Amygdala (tissue), 56 donors: ENCODE measurements at places on chromosomes 5 and 9.
A peak's percentile ranks its signal among the peaks of the same experiment; 100 is the strongest.

DNA sequence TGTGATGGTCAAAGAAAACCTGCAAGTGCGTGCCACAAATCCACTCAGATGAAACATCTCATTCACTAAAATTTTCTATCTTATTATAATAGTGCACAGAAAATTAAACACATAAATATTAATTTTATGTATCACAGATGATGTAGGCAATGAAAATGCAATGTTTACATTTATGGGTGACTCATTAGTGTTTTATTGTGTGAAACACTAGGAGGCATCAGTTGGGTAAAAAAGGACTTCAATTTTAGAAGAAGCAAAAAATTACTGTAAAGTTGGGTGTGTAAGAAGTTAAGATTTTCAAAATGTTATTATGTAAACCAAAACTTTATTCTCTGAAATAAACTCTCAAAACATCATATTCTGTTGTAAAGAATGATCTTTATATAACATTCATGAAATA is 4.0 kb downstream of the MEF2C start:
- DNase-seq = no peak

DNA sequence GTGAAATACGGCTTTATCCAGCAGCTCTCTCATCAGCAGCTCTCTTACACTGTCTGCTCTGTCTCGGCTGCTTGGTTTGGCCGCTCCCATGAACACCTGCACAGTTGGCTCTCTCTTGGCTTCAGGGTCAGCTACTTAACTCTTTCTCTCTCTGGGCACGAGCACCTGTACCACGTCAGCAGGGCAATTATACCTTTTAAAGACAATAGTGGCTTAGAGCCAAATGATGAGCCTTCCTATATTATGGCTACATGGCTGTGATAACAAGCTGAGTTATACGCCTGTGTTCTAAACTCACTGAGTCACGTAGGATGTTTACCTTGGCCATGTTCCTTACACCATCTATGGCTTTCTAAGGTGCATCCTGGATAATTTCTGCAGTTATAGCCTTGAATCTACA is 69.2 kb upstream of the CTNND2 start:
- DNase-seq = no peak

GRCh38 chr5:15796096-15796495 is 296.1 kb downstream of the FBXL7 start:
- DNase-seq = no peak

- no peak for DNase-seq
Observed at GRCh38 chr5:180959661-180960060, 29.0 kb upstream of the BTNL3 start.

DNA sequence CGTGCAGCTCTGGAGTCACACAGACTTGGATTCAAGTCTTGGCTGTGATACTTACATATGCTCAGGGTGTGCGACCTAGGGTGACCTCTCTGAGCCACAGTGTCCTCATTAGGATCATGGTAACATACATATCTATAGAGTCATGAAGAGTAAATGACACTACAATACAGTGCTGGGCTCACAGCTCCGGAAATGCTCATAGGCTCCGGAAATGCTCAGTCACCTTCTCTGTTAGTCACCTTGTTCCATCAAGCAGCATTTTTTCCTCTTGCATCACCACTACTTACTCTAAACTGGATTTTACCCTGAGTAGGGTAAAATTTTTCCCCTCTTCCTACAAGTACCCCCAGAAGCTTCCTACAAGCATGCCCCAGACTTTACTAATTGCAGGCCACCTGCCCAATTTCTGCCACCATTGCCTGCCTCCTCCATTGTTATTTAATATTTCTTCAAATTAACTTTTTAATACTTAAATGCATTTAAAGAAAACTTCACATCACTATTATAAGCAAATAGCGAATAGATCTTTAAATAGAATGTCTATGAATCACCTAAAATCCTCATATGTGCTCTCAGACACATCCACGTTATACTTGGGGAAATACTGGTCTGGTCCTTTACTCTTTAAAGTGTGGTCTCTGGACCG is 147.6 kb upstream of the SPRY4 start:
- no peak for DNase-seq

DNA sequence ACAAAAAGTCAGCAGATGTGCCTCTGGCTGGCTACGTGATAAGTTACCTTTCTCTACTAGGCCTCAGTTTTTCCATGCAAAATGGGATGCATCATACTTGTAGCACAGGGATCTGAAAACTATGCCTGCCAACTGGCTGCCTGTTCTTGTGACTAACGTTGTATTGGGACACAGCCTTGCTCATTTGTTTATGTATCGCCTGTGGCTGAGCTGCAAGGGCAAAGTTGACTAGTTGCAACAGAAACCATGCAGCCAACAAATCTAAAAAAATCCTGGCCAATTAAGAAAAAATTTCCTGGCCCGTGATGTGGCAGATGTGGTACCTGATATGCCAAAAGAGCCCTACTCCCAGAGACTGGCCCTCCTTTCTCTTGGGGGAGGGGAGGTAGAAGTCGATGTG is 131.3 kb downstream of the SEC61B start:
- no peak for DNase-seq

DNA sequence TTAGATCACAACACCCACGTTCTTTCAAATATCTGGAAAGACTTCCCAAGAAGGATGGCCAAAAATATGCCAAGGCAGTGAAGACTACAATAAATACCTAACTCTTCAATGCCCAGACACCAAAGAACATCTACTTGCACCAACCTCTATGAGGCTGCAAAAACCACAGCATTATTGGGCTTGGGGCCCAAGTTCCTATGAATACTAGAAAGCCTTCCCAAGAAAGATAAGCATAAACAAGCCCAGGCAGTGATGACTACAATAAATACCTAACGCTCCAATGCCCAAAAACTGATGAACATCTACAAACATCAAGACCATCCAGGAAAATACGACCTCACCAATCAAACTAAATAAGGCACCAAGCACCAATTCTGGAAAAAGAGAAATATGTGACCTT is 41.3 kb downstream of the AP3B1 start:
- DNase-seq = no peak

DNA sequence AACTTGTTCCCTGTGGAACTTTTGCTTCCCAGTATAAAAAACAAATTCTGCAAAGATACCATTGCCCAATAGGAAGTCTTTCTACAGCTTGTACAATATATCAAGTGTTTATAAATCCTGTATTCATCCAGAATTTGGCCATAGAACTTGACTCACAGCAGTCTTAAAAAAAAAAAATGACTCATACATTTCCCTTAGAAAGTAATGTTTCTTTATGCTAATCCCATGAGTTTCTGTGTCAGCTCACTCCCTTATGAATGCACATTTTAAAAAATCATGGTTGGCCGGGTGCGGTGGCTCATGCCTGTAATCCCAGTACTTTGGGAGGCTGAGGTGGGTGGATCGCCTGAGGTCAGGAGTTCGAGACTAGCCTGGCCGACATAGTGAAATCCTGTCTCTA is 89.3 kb upstream of the DMRT1 start:
- DNase-seq = no peak

GRCh38 chr5:103108086-103108485 is 11.9 kb downstream of the GIN1 start:
- no peak for DNase-seq

GRCh38 chr9:69460012-69460411 is 135.0 kb downstream of the ENTREP1 start:
- DNase-seq = no peak

DNA sequence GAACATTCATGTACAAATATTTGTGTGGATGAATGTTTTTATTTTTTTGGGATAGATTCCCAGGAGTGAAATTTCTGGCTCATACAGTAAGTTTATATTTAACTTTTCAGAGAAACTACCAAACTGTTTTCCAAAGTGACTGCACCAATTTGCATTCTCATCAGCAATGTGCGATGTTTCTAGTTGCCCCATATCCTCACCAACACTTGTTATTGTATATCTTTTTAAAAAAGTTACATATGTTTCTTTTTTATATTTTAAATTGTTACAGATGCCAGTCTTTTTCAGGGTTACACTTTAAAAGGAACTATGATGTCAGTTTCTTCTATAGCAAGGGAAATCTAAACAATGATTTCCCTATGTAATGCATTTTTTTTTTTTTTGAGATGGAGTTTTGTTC is 49.1 kb upstream of the SEMA4D start:
- no peak for DNase-seq

DNA sequence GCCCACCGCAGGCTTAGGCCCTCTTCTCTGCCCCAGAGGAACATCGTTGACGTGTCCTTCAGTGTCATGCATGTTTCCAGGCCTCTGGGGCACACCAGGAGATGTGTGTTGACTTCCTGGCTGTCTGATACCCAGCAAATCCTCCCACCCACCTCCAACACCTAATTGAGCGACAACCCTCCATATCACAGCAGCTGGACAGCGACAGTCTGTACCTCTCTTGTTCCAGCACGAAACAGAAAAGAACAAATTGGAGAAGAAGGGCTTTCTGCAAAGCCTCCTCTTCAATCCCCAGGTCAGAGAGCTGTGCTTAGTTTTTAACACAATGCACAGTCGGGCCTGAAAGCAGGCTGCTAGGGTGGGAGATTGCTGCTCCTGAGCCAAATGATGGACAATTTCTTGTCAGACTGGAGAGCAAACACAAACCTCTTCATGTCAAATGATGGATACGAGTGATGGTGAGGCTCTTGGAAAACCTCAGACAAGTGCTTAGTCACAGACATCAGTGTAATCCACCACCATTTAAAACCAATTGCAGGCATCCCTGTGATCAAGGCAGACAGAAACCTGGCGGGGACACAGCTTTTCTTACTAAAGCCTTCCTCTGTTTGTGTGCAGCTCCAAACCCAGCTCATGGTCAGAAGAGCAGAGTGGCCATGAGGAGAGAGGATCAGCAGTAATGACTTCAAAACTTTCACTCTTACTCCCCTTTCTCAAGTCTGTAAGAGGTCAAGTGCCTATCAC is 110.6 kb downstream of the EBF1 start:
- no peak for DNase-seq

DNA sequence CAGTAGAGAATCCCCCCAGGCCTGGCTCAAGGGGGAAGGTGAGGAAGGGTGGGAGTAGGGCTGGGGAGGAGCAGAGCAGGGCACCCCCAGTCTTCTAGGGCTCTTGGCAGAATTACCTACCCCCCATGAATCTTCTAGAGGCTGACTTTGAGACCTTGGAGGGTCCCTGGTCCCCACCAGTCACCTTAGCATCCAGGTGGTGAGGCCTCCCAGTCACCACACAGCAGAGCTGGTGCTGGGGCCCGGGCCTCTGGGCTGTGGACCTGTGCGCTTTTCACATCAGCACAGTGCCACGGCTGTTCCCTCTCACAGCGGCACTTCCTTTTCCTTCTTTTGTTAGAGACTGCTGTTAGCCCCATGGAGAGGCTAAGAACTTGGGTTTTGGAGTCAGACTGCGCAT is 148.6 kb upstream of the PITX1 start:
- no peak for DNase-seq

GRCh38 chr9:90858457-90858901 is 56.9 kb downstream of the SYK start:
- DNase-seq = no peak

DNA sequence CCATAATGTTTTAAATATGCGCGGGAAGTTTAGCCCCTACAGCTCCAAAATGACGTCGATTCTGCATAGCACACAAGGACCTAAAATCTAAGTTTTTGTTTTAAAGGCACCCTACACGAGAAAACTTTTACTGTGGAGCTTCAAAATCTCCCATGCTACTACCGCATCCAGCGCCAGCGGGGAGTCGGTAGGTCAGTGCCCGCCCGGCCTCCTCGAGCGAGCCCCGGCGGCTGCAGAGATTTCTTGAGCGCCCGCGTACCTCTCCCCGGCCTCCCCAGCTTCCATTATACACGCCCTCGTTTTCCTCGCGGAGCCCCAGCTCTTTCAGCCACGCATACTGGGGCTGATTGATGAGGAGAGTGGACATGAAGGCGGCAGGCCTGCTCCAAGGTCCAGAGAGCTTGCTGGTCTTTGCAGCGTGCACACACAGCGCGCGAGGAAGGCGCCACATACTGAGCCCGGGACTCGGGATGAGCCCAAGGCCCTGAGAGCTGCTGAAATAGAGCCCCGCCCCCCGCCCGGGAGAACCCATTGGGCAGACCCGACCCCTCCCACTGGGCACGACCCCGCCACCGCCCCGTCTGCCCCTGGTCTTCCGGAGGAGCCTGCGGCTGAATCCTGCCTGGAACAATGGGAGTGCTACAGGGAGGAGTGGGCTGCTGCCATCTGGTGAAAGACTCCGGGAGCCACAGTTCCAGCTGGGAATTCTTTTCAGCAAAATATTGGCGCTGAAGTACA is at the start of gene ALDH7A1:
Gene ALDH7A1, minus strand, starts transcription at position 472 of the 738 bp plus-strand sequence. Its CDS starts 21 bp downstream, at position 451.
- DNase-seq = peak; percentile 90

- DNase-seq = no peak
Observed at GRCh38 chr9:126261584-126262356, 64.9 kb upstream of the MVB12B start.

GRCh38 chr9:25010027-25010662 is 464.4 kb upstream of the IZUMO3 start:
- DNase-seq = no peak
